Foreskin keratinocyte (primary cell): ENCODE measurements at places on chromosomes 11 and 22. TPM values are rescaled to one million over a fixed set of nuclear protein-coding genes. Genes with fewer than 3 reads are reported as not detected.

The CYB5R3 gene
- 119 and 127 TPM in 2 replicates for total RNA-seq

The DNAJB7 gene
- total RNA-seq = not detected in 2 replicates

DNA sequence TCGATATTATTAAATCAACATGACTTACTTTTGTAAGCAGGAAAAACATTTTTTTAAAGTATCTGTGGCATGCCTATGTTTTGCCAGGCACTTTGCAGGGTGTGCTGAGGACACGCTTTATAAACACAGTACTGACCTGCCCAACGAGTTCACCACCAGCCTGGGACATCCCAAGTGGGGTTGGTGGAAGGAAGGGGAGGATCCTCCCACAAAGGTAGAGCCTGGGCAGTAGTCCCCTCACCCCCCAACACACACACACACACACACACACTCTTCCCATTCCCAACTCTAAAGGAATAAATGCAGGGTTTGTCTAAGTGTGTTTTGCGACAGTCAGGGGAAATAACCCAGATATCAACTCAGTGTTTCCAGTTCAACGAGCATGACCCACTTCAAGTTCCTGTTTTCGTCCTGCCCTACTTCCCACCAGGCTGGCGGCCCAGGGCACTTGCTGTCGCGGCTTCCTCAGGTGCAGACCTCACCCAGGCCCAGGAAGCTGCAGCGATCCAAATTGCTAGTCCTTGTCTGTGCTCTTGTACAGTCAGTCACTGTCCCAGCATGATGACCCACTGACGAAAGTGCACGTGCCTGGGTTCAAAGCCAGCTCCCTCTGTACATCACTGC lies 3.1 kb downstream of the CERK start:
- DNase-seq = no peak

The MB gene
- not detected in 2 replicates for total RNA-seq

The ACTN3 gene
- total RNA-seq = not detected in 2 replicates

GRCh38 chr11:41921746-41922390 lies 462.4 kb upstream of the LRRC4C start:
- no peak for DNase-seq

GRCh38 chr11:73323464-73323863 lies 15.4 kb downstream of the ARHGEF17 start:
- no peak for DNase-seq

The NEU3 gene
- total RNA-seq = 6.9 and 7.4 TPM in 2 replicates
